Lung microvascular endothelial cell (primary cell): ENCODE measurements at places on chromosomes 6 and 20. TPM values are rescaled to one million over a fixed set of nuclear protein-coding genes. Genes with fewer than 3 reads are reported as not detected.

GRCh38 chr6:39494998-39495397 is 172.5 kb upstream of the KCNK16 start:
- no peak for DNase-seq

DNA sequence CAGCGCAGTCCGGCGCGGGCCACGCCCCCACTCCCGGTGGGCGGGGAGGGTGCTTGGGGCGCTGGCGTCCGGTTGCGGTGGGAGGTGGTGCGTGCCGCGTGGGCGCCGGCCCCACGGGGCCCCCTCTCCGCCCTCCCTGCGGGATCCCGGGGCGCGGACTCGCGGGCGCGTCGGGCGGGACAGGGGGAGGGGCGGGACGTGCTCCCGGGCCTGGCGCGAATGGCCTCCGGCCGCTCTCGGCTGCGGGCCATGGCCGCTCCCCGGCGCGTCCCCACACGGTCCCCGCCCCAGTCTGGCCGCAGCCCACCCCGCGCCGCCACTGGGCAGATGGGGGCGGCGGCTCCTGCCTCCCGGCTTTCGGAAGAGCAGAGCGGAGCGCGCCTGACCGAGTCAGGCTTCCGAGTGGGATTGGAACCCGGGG is 771 bp upstream of the PPP1R3G start:
- DNase-seq = no peak

GRCh38 chr20:36887752-36888090 is 11.8 kb downstream of the TLDC2 start:
- DNase-seq = no peak

GRCh38 chr6:128259029-128259724 is 261.2 kb downstream of the PTPRK start:
- DNase-seq = no peak

- no peak for DNase-seq
Observed at GRCh38 chr6:105873799-105874198, 212.3 kb upstream of the PRDM1 start.

GRCh38 chr6:137880746-137881521 is 13.9 kb downstream of the TNFAIP3 start:
- no peak for DNase-seq

- DNase-seq = no peak
Observed at GRCh38 chr20:50567860-50568548, 57.8 kb downstream of the PTPN1 start.

DNA sequence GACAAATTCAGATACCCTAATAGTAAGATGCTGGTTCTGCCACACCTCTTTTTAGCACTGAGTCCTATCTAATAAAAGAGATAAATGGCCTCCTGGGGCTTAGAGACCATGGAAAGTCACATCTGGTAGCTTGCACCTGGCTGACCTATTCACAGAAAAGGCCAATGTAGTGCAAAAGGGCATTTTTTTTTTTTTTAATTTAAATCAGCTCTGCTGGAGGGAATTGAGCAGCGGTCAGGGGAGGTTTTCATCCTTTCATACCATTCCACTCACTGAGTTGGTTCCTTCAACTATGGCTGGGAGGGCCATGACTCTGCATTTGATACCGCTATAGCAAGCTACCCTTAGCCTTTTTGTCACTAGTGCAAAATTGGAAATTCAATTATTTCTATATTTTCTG is 20.1 kb upstream of the HS3ST5 start:
- no peak for DNase-seq

DNA sequence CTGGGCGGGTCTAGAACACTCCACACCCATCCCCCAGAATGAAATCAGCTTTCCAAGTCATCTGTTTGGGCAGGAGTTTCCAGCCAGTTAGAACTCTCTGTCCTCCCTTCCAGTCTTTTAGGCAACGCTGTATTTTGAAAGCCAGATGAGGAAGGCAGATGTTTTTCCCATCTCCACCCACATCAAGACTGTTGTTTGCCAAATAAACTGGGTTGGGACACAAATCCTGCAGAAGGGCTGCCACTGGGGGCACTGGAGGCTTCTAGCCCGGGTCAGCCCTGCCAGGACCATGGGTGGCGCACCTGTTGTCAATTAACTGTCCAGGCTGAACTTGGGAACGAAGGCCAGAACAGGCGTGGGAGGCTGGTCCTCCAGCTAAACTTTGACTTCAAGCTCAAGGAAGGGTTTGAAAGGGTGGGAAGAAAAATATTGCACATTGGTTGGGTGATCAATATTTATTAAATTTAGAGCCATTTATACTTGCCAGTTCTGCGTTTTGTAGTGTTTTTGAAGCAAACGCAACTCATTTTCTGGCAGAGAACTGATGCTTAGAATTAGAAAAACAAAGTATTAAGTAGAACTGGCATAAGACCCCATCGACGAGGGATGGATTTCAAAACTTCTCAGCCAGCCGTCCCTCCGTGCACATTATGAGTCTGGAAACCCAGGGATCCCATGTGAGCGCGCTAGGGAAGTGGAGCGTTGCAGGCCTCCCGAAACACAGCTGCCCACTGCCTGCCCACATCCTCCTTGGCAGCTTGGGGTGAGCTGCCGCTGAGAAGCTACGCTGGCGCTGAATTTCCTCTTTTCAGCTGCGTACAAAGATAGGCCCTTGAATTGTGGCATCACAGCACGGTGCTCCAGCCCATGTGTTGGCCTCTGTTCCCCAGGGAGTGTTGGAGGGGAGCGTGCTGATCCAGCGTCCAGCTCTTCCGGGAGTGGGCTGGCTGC is 297.4 kb downstream of the QKI start:
- DNase-seq = no peak

DNA sequence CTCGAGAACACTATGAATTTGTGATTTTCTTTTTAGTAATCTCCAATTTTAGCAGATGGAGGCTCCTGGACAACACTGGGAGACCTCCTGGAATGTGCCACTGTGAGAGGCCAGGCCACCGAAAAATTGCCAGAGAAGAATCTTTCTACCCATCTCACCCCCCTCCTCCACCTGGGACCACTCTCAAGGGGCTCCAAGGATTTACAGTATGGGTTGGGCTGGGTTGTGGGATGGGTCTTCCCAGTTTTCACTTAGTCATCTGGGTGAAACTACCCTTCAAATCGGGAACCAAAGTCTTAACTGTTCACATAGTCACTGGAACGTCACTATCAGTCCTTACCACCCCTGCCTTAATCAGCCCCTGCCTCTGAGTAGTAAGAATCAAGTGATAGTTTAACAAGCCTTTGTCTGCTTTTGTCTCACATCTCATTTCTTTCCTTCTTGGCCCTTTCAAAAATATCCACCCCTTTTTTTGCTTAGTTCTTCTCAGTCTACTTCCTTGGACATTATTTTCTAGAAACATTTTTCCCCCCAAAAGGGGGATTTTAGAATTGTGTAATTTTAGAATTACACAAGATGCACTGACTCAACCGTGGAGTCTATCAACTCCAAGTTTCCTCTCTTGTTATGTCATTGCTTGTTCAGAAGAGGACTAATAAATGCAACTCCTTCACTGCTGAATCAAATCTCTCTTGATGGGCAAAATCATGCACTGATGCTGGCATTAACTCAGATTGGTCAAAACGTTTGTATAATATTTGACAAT is 148.2 kb upstream of the MOCS1 start:
- DNase-seq = no peak

DNA sequence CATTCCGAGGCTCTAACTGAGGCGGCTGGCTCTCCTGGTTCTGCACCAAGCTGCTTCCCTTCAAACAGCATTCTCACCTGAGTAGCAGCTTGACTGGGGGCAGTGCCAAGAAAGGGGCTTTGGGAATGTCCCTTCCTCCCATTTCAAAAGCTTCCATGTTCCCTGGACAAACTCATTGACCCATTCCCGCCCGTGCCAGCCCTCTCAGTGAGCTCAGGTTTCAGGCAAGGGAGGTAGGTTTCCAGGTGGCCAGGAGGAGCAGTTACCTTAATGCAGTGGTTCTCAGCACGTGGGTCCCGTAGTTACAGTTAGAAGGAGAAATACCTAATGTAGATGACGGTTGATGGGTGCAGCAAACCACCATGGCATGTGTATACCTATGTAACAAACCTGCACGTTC is 135.2 kb downstream of the ELOVL4 start:
- no peak for DNase-seq

- peak; percentile 1 for DNase-seq
Observed at GRCh38 chr6:84362193-84362821, 134.9 kb upstream of the CEP162 start.

DNA sequence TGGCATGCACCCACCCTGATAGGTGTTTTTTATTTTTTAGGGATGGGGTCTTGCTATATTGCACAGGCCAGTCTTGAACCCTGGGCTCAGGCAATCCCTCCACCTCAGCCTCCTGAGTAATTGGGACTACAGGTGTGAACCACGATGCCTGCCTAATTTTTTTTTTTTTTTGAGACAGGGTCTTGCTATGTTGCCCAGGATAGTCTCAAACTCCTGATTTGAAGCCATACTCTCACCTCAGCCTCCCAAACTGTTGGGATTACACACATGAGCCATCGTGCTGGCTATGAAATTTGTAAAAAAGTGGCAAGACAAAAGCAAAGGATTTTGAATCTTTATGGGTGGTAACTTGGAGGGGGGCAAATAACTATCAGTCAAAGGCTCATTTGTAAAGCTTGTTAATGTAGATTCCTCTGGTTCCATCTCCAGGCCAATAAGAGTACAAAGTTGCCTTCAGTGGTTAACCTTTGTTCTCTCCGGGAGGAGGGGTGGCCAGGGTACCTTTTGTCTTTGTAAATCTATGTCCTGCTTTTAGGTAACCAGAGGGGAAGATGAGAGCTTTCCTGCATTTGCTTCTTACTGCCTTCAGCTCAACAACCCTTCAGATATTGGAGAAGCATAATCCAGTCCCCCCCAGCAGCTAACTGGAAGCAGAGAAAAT is 372.0 kb upstream of the JARID2 start:
- no peak for DNase-seq

GRCh38 chr6:109854541-109855308 is 123.4 kb upstream of the GPR6 start:
- DNase-seq = no peak

- no peak for DNase-seq
Observed at GRCh38 chr6:96099069-96099468, 83.3 kb downstream of the FUT9 start.

DNA sequence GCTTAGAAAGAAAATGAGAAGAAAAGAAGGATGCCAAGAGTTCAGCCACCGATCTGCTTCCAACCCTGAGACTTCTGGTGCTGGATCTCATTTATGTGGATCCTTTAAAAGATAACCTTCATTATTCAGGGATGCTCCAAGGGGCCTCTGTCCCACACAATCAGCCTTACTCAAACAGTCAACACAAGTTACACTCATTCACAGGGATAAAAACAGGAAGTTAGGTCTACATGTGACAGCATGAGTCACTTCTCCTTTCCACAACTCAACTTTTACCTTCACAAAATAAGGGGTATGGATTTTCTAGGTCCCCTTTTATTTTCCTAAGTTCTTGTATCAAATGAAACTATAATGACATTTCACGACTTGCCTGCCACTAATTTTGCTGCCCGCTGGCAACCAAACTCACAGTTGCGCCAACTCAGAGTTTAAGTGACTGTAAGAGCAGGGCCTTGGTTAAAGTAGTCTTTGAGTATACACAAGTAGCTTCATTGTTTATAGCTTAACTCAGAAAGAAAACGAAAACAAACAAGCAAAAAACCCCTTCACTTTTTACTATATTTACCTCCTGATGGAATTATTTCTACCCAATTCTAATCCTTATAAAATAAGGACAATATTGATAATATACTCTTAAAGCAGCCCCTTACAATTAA is 278.8 kb upstream of the RUNX2 start:
- DNase-seq = peak; percentile 73

DNA sequence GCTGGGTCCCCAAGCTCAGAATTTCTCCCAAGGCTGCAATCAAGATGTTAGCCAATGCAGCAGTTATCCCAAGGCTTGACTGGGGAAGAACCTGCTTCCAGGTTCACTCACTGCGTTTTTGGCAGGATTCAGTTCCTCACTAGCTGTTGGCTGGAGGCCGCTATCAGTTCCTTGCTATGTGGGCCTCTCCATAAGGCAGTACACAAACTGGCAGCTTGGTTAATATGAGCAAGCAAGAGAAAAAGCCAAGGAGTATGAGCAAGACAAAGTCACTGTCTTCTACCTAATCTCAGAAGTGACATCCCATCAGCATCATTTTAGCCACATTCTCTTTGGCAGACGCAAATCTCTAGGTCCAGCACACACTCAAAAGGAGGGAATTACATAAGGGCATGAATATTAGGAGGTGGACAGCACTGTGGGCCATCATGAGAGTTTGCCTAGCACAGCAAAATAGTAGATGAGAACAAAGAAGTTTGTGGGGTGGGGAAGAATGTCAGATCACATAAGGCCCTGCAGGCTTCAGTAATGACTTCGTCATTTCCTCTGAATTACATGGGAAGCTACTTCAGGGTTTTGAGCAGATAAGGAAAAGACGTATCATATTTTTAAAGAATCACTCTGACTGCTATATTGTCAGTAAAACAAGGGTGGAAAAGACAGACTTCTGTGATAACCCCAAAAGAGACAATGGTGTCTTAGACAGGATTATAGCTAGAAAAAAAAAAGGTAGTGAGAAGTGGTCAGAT is 25.5 kb downstream of the LMBRD1 start:
- DNase-seq = peak; percentile 16

DNA sequence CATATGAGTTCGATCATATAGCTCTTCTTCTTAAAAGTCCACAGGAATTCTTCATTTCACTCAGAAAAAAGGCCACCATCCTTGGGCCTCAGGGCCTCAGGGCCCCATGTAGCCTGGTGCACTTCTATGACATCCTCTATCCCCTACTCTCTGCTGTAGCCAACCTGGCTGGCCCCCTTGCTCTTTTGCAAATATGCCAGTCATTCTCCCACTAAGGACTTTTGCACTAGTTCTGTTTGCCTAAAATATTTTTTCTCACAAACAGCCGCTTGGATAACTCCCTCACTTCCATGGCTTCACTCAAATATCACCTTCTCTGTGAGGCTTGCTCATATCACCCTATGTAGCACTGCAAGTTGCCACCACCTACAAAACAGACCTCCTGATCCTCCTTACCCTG is 604.7 kb upstream of the JAG1 start:
- no peak for DNase-seq

DNA sequence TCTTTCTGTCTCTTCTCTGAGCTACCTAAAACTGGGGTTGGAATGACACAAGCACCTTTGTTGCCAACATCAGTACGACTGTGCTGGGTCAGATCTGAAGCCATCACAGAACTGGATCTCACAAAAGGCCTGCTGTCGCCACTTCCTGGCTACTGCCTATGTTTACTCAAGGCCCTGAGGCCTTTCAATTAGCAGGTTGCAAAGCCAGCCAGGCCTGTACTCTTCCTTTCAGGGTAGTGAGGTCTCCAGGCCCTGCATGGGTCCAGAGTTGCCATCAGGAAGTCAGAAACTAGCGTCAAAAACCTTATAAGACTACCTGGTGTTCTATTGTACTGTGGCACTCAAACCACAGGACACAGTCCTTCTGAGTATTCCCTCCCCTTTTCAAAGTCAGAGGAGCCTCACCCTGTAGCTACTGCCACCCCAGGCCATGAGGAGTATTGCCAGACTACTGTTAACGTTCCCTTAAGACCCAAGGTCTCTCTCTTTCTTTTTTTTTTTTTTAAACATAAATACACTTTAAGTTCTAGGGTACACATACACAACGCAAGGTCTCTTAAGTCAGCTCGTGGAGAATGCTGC is 937.4 kb upstream of the GJE1 start:
- DNase-seq = no peak

- no peak for DNase-seq
Observed at GRCh38 chr6:23784301-23784919, 341.6 kb upstream of the NRSN1 start.

- DNase-seq = no peak
Observed at GRCh38 chr6:124661097-124661661, 301.1 kb upstream of the RNF217 start.

BNIP5 gene
- total RNA-seq = not detected in 2 replicates

HLA-DMB gene
- total RNA-seq = under 0.01 TPM in 1 of 2 replicates, not detected in the other

PSMB9 gene
- 20.5 and 24.8 TPM in 2 replicates for total RNA-seq

RWDD2A gene
- total RNA-seq = 1.8 and 2.8 TPM in 2 replicates

GRM1 gene
- total RNA-seq = under 0.01 TPM in 1 of 2 replicates, not detected in the other

ME1 gene
- 2.2 and 6.5 TPM in 2 replicates for total RNA-seq
